Activated T-helper 1 cell treated with anti-CD3 and anti-CD28 coated beads, Interleukin-12 subunit alpha, Interleukin-12 subunit beta, Interleukin-2, Interleukin-4 antibody, amounts not matched to agents 30 ng/mL and 10 ng/mL and 1 ng/mL, durations not matched to agents 14 hours and 24 hours and 36 hours (primary cell): ENCODE measurements at places on chromosomes 1 and 21. TPM values are rescaled to one million over a fixed set of nuclear protein-coding genes. Genes with fewer than 3 reads are reported as not detected.

Gene KPRP
- not detected in 2 replicates for total RNA-seq

Gene ZNF648
- not detected in 2 replicates for total RNA-seq

Gene NBPF15
- total RNA-seq = 30.6 and 31.8 TPM in 2 replicates

Gene TAF13
- total RNA-seq = 28.8 and 32.6 TPM in 2 replicates
